ENCODE measurements at places on chromosomes 6 and 20. TPM values are rescaled to one million over a fixed set of nuclear protein-coding genes. Genes with fewer than 3 reads are reported as not detected.

HIVEP2 gene
- 38.2 TPM for total RNA-seq

CCN5 gene
- total RNA-seq, result 1.3 TPM

SULF2 gene
- total RNA-seq, result 5.5 TPM

GHRH gene
- not detected for total RNA-seq

BMP6 gene
- 4.6 TPM for total RNA-seq

PLAGL2 gene
- total RNA-seq, result 6.8 TPM

ZFP57 gene
- not detected for total RNA-seq

OR2H2 gene
- total RNA-seq, result not detected

RNF182 gene
- total RNA-seq, result 2.3 TPM

UTRN gene
- 114 TPM for total RNA-seq

FAM83C gene
- not detected for total RNA-seq

FNDC1 gene
- under 0.01 TPM for total RNA-seq

DSP gene
- total RNA-seq, result 0.22 TPM

C20orf141 gene
- total RNA-seq, result not detected

TRIM10 gene
- not detected for total RNA-seq

NRN1 gene
- total RNA-seq, result not detected

CPNE5 gene
- 0.66 TPM for total RNA-seq

C6orf89 gene
- total RNA-seq, result 71.9 TPM

TUBB2B gene
- total RNA-seq, result 1.5 TPM

DLK2 gene
- total RNA-seq, result 0.57 TPM

SLC17A2 gene
- total RNA-seq, result not detected

TGM2 gene
- total RNA-seq, result 1,516 TPM

TCP11 gene
- 0.66 TPM for total RNA-seq

ZBTB24 gene
- total RNA-seq, result 9.9 TPM

PRSS16 gene
- total RNA-seq, result not detected

TNFAIP3 gene
- total RNA-seq, result 19.0 TPM

SMPDL3A gene
- total RNA-seq, result 11.5 TPM
